Upper lobe of right lung (tissue), 1 donor: ENCODE measurements at places on chromosomes 5 and 9.

- no peak overlapping the region for H3K27ac ChIP-seq
- H3K36me3 ChIP-seq, result no peaks in the 10 kb centered on the region
- no peak overlapping the region for H3K4me3 ChIP-seq
- H3K27me3 ChIP-seq, result no peaks in the 10 kb centered on the region
These were observed 361.4 kb upstream of the RPS23 start for GRCh38 chr5:82639393-82640144.

DNA sequence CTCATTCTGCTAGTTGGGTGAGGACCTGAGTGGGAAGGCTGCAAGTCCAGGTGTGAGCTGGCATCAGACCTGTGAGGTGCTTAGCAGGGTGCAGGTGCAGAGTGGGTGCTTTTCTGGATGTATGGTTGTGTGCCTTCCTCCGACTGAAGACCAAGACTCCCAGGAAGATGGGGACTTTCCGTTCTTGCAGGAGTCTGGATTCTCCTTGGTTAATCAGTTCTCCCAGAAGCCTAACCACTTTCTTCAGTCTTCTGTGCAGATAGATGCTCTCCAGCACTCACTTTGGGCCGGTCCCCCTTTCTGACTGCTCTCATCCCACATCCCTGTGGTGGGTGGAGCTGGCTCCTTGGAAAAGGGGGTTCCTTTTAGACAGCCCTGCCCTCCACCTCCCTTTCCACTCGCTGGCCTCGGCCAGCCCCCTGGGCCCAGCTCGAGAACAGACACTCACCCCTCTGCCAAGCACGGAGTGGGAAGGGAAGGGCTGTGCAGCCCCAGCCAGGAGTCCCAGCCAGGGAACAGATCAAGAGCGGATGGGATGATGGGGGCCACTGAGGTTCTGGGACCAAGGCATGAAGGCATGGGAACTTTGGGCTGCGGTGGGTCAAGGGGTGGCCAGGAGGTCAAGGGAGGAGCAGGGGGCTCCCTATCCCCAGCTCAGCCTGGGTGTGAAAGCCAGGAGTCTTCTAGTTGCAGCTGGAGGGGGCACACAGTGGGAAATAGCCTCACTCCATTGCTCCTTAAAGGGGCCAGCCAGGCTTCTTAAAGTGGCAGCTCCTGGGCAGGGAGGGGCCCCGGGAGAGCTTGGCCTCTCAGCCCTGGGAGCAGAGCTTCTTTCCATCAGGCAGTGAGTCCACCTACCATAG lies 62.4 kb downstream of the FGF18 start:
- H3K4me3 ChIP-seq, result no peak overlapping the region
- peak; percentile 33 for DNase-seq
- no peaks in the 10 kb centered on the region for H3K4me1 ChIP-seq
- H3K27me3 ChIP-seq, result no peaks in the 10 kb centered on the region

DNA sequence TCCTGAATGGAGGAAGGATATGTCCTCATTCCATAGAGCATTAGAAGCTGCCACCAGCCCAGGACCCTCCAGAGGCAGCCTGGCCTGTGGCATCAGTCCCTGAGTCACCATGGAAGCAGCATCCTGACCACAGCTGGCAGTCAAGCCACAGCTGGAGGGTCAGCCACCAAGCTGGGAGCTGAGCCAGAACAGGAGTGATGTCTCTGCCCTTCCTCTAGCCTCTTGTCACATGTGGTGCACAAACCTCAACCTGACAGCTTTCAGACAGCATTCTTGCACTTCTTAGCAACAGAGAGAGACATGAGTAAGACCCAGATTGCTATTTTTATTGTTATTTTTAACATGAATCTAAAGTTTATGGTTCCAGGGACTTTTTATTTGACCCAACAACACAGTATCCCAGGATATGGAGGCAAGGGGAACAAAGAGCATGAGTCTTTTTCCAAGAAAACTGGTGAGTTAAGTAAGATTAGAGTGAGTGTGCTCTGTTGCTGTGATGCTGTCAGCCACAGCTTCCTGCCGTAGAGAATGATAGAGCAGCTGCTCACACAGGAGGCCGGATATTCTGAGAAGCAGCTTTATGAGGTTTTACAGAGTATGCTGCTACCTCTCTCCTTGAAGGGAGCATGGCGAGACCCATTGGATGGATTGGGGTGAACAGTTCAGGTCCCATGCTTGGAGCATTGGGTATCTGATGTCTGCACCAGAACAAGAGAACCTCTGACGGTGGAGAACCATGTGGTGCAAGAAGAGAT lies 13.0 kb upstream of the CYFIP2 start:
- no peak for DNase-seq
- H3K36me3 ChIP-seq, result no peaks in the 10 kb centered on the region
- no peaks in the 10 kb centered on the region for H3K27me3 ChIP-seq
- H3K27ac ChIP-seq, result no peak overlapping the region
- H3K4me1 ChIP-seq, result no peaks in the 10 kb centered on the region
- H3K4me3 ChIP-seq, result no peak overlapping the region

DNA sequence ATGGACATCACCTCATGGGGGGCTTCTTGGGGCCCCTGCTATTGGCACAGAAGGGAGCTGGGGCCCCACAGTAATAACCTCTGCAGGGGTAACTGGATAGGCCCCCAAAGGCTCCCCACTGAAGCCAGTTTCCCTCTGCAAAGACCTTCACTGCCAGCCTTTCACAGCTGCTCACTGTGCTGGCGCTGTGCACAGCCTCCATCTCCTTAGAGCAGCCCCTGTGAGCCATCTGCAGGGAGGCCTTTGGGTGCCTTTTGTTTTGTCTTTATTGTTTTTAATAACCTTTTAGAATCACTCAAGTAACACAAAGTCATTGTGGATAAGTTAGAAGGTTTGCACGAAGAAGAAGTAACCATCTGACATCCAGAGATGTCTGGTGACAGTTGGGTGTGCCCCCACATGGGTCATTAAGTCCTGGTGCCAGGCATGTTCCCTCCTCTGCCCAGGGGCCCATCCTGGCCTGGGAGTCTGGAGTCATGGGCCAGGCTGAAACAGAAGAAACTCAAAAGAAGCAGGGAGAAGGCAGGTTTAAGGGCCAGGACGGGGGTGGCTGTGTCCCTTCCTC lies 42.7 kb downstream of the NCS1 start:
- H3K4me3 ChIP-seq, result no peak overlapping the region
- no peaks in the 10 kb centered on the region for H3K4me1 ChIP-seq
- H3K36me3 ChIP-seq, result no peaks in the 10 kb centered on the region
- no peaks in the 10 kb centered on the region for H3K27me3 ChIP-seq
- no peak overlapping the region for H3K27ac ChIP-seq

GRCh38 chr5:119368238-119368630 lies 12.4 kb downstream of the TNFAIP8 start:
- no peaks in the 10 kb centered on the region for H3K27me3 ChIP-seq
- no peak overlapping the region for H3K27ac ChIP-seq
- no peak for DNase-seq

GRCh38 chr5:3709068-3709716 lies 113.6 kb downstream of the IRX1 start:
- no peaks in the 10 kb centered on the region for H3K27me3 ChIP-seq
- H3K36me3 ChIP-seq, result no peaks in the 10 kb centered on the region
- no peak overlapping the region for H3K27ac ChIP-seq
- H3K4me1 ChIP-seq, result no peaks in the 10 kb centered on the region
- H3K4me3 ChIP-seq, result no peak overlapping the region

GRCh38 chr9:99085949-99086948 lies 18.7 kb upstream of the TGFBR1 start:
- H3K27ac ChIP-seq, result no peak overlapping the region
- DNase-seq, result no peak
- H3K4me3 ChIP-seq, result no peak overlapping the region
- peaks cover 7% of the 10 kb centered on the region for H3K4me1 ChIP-seq
- no peaks in the 10 kb centered on the region for H3K27me3 ChIP-seq

GRCh38 chr9:86534572-86535258 lies 180.5 kb upstream of the TUT7 start:
- H3K4me1 ChIP-seq, result no peaks in the 10 kb centered on the region
- H3K27me3 ChIP-seq, result no peaks in the 10 kb centered on the region
- H3K27ac ChIP-seq, result no peak overlapping the region
- DNase-seq, result no peak
- H3K36me3 ChIP-seq, result no peaks in the 10 kb centered on the region

- no peaks in the 10 kb centered on the region for H3K27me3 ChIP-seq
- H3K4me1 ChIP-seq, result peaks cover 14% of the 10 kb centered on the region
- H3K36me3 ChIP-seq, result no peaks in the 10 kb centered on the region
- no peak overlapping the region for H3K4me3 ChIP-seq
- no peak for DNase-seq
- no peak overlapping the region for H3K27ac ChIP-seq
These were observed 72.3 kb downstream of the LMNB1 start for GRCh38 chr5:126849101-126849678.

- no peak overlapping the region for H3K27ac ChIP-seq
- no peaks in the 10 kb centered on the region for H3K36me3 ChIP-seq
- H3K4me1 ChIP-seq, result no peaks in the 10 kb centered on the region
- H3K4me3 ChIP-seq, result no peak overlapping the region
These were observed 207.7 kb downstream of the PDE4D start for GRCh38 chr5:59685793-59686192.

DNA sequence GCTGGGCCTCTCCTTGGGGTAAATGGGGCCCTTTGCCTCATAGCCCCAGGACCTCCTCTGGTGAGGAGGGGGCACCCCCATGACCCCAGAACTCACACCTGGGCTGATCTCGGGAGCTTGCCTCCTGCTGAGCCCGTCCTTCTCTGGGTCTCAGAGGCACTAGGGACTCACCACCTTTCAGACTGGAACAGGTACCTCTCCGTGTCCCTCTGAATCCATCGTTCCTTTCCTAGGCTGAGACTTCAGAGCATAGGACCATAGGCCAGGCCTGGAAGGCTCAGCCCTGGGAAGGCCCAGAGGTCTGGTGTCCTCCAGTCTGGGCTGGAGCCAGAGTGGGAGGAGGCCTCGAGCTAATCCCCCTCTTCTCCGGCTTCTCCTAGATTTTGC lies 97.9 kb downstream of the CACNA1B start:
- H3K36me3 ChIP-seq, result no peaks in the 10 kb centered on the region
- H3K4me3 ChIP-seq, result no peak overlapping the region
- peak; percentile 38 for DNase-seq
- H3K27ac ChIP-seq, result no peak overlapping the region
- H3K27me3 ChIP-seq, result no peaks in the 10 kb centered on the region

GRCh38 chr9:137078701-137079400 lies 1.5 kb downstream of the UAP1L1 start:
- no peaks in the 10 kb centered on the region for H3K27me3 ChIP-seq
- peak overlapping the region; percentile 64 for H3K4me3 ChIP-seq
- no peak overlapping the region for H3K27ac ChIP-seq
- H3K36me3 ChIP-seq, result peaks cover 44% of the 10 kb centered on the region
- H3K4me1 ChIP-seq, result peaks cover 14% of the 10 kb centered on the region

GRCh38 chr9:133202688-133203453 lies 6.2 kb downstream of the OBP2B start:
- H3K4me1 ChIP-seq, result no peaks in the 10 kb centered on the region
- H3K4me3 ChIP-seq, result no peak overlapping the region
- peaks cover 8% of the 10 kb centered on the region for H3K27me3 ChIP-seq
- H3K36me3 ChIP-seq, result no peaks in the 10 kb centered on the region
- no peak overlapping the region for H3K27ac ChIP-seq

DNA sequence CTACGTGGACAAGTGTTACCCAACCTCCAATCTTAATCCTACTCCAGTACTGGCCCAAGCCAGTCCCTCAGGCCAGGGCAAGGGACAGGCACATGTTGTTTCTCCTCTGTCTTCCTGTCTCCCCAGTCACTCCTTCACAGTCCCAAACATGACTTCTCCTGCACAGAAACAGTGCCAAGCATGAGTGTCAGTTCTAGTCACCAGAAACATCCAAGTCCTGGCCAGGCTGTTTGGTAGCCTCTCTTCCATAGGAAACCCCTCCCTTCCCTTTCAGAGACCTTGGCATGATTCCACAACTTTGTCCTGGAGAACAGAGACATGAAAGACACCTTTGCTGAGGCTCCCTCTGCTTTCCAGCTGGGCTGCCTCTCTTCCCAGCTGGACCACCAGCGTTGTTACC lies 56.2 kb upstream of the SLC2A8 start:
- peaks cover 32% of the 10 kb centered on the region for H3K4me1 ChIP-seq
- no peak overlapping the region for H3K4me3 ChIP-seq
- no peaks in the 10 kb centered on the region for H3K36me3 ChIP-seq
- no peak for DNase-seq
- no peaks in the 10 kb centered on the region for H3K27me3 ChIP-seq

GRCh38 chr5:88727705-88728313 lies 155.2 kb downstream of the MEF2C start:
- H3K4me3 ChIP-seq, result no peak overlapping the region
- no peaks in the 10 kb centered on the region for H3K4me1 ChIP-seq
- H3K36me3 ChIP-seq, result peaks cover 40% of the 10 kb centered on the region
- H3K27me3 ChIP-seq, result no peaks in the 10 kb centered on the region
- H3K27ac ChIP-seq, result no peak overlapping the region
